ENCODE measurements at places on chromosomes 6 and 20.

DNA sequence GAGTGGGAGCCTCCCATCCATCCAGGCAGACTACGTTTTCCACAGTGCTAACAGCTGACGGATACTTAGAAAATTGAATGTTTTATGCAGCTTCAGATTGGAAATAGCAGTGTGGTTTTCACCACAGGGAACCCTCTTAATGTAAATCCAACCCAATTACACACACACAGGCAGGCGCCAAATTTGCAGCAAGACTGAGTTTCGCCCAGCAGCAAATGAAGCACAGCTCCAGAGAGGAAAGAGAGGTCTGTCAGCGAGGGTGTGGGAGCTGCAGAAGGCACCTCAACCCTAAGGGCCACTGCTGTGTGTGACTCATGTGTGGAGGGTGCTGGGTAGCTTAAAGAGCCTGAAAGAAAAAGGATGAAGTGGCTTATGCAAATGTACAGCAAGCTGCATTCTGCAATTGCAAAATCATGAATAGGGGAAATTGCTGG is 365.7 kb downstream of the MAFB start:
- no peak for DNase-seq

- DNase-seq, result no peak
Observed at GRCh38 chr20:63036291-63036690, 29.5 kb upstream of the BHLHE23 start.

GRCh38 chr6:32967151-32968091 is 973 bp upstream of the BRD2 start:
- no peak for DNase-seq

GRCh38 chr20:48718786-48719578 is 108.8 kb downstream of the PREX1 start:
- peak; percentile 29 for DNase-seq

DNA sequence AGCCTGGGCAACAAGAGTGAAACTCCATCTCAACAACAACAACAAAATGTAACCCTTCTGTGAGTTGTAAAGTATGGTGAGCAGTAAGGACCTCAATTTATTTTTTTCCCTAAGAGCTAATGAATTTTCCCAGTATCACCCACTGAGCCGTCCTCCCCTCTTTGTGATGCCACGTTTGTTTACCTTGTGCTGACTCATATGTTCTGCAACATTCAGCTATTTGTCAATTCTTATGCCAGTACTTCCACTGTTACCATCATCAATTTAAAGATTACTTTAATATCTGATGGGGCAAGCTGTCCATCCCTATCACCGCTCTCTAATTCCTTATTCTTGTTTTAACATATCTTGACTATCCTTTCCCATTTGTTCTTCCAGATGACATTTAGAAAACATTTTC is 37.5 kb downstream of the MAK start:
- no peak for DNase-seq

- no peak for DNase-seq
Observed at GRCh38 chr20:36773107-36773596, 411 bp downstream of the DSN1 start.

- no peak for DNase-seq
Observed at GRCh38 chr6:25506020-25506419, 146.0 kb upstream of the SCGN start.

GRCh38 chr20:16537918-16538317 is 35.3 kb downstream of the KIF16B start:
- DNase-seq, result no peak

GRCh38 chr6:135281964-135282363 is 100.9 kb downstream of the MYB start:
- DNase-seq, result no peak

All from activated CD4-positive, alpha-beta T cell treated with anti-CD3 and anti-CD28 coated beads for 4 hours (primary cell).